Neuronal stem cell (in vitro differentiated cells): ENCODE measurements at places on chromosomes 7 and 10.

DNA sequence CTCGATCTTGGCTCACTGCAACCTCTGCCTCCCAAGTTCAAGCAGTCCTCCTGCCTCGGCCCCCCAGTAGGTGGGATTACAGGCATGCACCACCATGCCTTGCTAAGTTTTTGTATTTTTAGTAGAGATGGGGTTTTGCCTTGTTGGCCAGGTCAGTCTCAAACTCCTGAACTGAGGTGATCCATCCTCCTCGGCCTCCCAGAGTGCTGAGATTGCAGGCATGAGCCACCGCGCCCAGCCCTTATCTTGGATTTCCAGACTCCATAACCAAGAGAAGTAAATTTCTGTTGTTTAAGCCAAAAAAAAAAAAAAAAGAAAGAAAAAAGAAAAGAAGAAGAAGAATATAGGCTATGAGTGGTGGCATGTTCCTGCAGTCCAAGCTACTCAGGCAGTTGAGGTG lies 53.3 kb upstream of the RABGEF1 start:
- no peak for DNase-seq

GRCh38 chr10:121268363-121268762 lies 329.9 kb downstream of the FGFR2 start:
- no peak for DNase-seq

DNA sequence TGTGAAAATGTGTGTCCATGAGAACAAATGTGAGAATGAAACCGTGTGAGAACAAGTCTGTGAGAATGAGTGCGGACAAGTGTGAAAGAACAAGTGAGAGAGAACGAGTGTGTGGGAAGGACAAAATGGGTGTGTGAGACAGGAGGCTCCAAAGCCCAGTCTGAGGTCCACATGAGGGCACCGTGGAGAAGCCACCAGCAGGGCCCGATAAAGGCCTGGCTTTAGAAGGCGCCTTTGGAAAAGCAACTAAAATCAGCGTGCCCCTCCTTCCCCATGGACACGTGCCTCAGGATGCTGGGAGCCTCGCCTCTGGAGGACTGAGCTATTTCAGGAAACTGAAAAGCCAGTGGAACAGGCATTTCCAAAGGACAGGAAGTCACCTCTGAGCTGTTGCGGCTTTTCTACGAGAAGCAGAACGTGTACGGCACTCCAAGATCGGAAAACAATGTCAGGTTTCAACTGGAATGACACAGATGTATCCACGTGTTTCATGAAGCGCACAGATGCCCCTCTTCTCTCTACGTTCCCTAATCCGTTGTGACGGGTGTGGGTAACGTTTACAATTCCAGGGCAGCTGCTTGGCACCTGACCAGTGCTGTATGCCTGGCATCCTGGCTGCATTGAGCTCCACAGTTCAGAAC lies 46.4 kb downstream of the ESYT2 start:
- no peak for DNase-seq

DNA sequence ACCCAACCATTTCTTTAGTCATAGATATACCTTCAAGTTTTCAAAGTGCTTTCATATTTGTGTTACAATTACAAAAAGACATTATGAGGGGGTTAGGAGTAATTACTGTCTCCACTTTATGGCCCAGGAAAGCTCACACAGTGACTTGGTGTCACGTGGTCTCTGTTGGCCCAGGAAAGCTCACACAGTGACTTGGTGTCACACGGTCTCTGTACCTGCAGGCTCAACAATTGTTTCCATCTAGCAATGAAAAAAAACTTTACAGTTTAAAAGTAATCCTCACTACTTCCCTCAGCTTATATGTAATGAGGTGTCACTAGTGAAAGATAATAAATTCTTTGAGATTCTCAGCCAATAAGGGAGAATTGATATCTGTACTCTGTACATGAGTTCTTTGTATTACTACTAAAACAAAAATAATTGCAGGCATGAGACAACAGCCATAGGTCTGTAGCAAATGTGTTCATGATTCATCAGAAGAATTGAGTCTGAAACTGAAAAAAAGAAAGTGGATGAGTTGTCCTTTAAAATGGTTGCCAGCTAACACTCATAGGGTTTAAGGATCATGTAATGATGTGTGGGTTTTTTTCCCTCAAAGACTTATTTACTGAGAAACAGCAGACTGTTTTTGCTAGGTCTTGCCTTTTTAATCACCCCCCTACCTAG lies 10.9 kb downstream of the OGDH start:
- no peak for DNase-seq

GRCh38 chr7:35967366-35968139 lies 166.7 kb downstream of the SEPTIN7 start:
- no peak for DNase-seq

- no peak for DNase-seq
Observed at GRCh38 chr10:33331379-33331694, 3.1 kb downstream of the NRP1 start.

DNA sequence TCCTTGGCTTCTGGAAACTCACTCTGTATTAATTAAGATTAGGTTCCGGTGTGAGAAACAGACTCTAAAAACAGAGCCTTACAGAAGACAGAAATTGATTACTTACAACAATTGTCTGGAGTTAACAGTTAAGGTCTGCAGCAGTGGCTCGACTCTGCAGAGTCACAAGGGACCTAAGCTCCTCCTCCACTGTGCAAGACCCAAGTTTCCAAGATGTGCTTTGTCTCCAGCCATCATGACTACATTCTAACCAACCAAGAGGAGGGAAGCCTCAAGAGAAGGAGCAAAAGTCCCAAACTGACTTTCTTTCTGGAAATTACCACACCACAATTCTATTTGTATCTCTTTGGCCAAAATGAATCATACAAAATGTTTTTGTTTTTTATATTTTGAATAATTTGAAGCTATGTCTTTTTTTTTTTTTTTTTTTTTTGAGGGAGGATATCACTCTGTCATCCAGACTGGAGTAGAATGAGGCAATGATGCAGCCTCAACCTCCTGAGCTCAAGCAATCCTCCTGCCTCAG lies 14.2 kb upstream of the ODAD2 start:
- no peak for DNase-seq

GRCh38 chr10:76523791-76524351 lies 1092.4 kb downstream of the LRMDA start:
- DNase-seq: no peak

DNA sequence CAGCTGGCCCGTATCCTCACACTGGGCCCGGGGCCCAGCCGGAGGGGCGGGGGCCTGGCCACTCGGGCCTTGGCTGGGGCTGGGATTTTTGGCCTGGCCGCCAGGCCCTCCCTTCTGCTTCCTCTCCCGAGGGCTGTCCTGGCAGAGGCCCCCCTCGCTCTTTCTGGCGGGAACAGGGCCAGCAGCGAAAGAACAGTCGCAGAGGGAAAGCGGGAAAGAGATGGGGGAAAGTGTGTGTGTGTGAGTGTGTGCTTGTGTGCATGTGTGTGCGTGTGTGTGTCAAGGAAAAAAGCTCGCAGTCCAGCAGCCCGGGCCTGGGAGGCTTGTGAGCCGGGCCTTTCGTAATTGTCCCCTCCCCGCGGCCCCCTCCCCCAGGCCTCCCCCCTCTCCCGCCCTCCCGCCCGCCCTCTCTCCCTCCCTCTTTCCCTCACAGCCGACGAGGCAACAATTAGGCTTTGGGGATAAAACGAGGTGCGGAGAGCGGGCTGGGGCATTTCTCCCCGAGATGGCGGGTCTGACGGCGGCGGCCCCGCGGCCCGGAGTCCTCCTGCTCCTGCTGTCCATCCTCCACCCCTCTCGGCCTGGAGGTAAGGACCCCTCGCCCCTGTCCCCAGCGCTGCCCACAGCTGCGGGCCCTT lies at the start of gene ELN:
TSS of gene ELN (plus strand) at position 491 of the 638 bp plus-strand sequence. CDS start at position 506, 15 bp downstream.
- no peak for DNase-seq

DNA sequence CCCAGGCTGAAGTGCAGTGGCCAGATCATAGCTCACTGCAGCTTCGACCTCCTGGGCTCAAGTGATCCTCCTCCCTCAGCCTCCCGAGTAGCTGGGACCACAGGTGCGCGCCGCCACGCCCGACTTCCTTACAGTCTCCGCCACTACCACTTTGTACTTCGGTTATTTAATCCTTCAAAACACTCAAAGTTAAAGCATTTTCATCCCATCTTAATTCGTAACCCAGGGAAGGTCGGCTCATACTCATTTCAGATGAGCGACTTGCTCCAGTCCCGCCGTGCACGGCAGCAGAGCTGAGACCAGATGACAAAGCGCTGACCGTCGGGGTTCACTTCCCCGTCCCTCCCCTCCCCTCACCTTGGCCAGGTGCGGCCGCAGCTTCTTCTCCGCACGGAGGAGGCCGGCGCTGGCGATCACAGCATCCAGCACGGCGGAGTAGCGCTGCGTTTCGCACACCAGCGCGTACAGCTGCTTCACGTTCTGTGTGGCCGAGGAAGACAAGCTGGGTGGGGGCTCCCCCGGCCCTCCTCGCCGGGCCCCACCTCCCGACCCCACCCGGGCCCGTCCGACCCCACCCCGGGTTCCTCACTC lies 457 bp downstream of the NSUN5 start:
- no peak for DNase-seq

GRCh38 chr10:76382381-76382851 lies 951.0 kb downstream of the LRMDA start:
- DNase-seq: no peak

DNA sequence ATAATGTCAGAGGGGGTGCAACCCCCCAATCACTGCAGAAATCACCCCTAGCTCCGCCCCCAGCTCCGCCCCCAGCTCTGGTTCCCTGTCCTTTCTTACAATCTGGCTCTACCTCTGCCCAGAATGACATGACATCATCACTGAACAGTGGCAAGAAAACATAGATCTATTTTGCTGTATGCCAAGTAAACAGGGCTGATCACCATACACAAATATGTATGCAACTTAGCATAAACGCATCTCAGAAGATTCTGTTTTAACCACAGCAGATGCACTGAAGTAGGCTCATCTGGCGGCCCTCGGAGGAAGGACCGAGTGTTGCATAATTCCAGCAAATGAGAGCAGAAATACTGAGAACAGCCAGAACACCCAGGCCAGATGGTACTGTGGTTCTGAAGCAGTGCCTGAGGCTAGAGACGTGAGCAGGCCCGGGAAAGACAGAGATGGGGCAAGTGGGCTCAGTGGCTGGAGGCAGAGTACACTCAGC lies 293.3 kb upstream of the KLF14 start:
- no peak for DNase-seq

- DNase-seq: no peak
Observed at GRCh38 chr7:41187322-41187721, 515.6 kb downstream of the INHBA start.

GRCh38 chr7:2520131-2520760 lies 672 bp downstream of the LFNG start:
- DNase-seq: no peak

- no peak for DNase-seq
Observed at GRCh38 chr7:116162254-116162653, 48.1 kb upstream of the TES start.

DNA sequence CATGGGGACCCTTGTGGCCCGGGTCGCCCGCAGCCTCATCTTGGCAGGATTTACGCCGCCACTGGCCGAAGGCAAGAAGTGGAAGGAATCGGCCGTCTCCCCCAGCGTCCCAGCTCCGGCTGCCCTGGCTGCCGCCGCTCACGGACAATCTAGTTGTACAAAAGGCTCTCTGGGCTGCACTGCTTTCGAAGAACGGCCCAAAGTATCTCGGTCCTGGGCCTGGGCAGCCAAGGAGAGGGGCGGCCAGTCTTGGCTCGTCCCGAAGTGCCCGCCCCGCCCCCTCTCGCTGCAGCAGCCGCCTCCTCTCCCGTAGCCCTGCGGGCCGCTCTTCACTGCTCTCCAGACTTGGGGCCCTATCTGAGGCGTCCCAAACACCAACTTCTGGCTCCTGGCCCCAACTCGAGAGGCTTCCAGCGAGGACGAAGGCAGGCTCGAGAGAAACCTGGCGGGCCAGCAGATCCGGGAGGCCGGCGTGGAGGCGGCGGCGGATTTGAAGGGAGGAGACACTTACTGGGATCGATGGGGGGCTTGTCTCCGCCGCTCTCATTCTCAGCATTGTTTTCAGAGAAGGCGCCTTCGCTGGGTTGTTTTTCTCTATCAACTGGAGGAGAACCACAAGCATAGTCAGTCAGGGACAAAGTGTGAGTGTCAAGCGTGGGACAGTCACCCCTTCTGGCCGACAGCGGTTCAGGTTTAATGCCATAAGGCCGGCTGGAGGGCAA lies 809 bp downstream of the HOXA9 start:
- no peak for DNase-seq

- no peak for DNase-seq
Observed at GRCh38 chr10:26372513-26373354, 65.4 kb upstream of the APBB1IP start.

DNA sequence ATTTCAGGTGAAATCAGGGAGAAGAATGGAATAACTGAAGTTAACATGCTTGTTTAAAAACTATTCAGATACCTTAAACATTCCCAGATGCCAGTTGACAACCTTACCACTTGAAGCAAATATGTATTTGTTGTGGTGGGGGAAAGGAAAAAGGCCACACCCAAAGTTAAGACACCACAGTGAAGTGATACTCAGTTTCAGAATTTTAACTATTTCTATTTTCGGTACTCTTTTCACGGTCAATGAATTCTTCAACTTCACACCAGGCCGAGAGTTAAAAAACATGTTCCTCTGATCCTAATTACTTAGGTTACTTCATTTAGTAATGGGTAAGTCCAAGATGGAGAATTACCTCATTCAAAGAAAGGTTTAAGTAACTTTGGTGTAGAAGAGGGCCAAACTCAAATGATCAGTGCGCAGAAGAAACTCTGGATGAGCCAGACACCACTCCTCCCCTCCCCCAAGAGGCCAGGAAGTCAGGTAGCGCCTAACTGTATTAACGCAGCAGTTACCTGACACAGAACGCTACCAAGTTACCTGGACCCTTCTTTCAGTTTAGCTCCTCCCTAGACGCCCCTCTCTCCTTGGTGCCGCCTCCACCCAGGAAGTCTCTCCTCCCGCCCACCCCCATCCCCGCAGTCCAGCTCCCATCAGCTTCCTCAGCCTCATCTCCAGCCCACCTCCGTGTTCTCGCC lies 700 bp downstream of the MTPN start:
- DNase-seq: no peak

DNA sequence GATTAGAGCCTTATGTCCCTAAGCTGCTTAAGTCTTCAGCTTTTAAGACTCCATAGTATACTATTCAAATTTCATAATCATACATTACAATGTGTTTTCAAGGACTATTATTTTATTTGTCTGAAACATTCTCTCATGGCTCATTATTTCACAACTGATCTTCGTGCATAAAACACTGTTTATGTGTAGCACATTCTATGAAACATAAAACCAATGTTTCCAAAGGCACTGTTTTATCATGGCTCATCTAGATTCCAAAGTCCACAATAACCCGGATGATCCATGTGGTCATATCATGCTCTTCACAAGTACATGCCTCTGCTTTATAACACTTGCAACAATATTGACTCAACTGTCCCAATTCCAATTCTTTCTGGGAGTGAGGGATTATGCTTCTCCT lies 806.1 kb downstream of the TNS3 start:
- no peak for DNase-seq

GRCh38 chr10:35424680-35425285 lies 88.5 kb downstream of the CCNY start:
- no peak for DNase-seq

- DNase-seq: no peak
Observed at GRCh38 chr10:34247560-34247959, 567.5 kb downstream of the PARD3 start.

GRCh38 chr7:157699357-157700013 lies 362.7 kb downstream of the DNAJB6 start:
- no peak for DNase-seq

- DNase-seq: no peak
Observed at GRCh38 chr7:33550363-33550762, 355.0 kb upstream of the BMPER start.
